ENCODE measurements at places on chromosomes 12 and 14. TPM values are rescaled to one million over a fixed set of nuclear protein-coding genes. Genes with fewer than 3 reads are reported as not detected.

DNA sequence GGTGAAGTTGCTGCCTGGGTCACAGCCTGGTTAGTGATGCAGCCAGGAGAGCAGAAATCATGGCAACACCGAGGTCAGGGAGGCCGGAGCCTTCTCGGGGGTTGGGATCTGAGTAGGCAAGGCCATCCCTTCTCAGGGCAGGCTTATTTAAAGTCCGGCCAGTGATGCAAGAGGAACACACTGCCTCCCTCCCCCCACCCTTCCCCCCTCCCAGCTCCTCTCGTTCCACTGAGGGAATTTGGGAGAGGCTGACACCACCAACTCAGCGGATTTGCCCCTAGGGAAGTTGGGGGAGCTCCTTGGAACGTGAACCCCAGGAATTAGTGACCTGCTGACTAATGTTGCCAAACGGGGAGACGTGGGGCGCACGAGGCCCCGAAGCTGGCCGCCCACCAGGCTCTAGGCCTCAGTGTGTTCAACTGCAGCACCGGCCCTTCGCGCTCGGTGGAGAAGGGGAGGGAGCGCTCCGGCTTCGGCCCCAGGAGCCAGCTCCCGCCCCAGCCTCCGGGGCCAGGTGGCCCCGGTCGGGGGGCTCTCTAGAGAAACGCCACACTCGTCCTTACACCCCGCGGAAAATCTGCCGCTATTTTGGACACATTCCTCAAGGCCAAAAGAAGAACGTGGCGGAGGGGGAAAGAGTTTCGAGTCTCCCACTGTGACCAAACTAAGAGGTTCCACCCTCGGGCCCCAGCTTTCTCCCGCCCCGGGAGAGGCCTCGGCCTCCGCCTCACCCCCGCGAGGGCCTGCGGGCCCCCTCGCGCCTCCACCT, 1.6 kb downstream of the CTDSP2 start:
- DNase-seq, result peak; percentile 57

DNA sequence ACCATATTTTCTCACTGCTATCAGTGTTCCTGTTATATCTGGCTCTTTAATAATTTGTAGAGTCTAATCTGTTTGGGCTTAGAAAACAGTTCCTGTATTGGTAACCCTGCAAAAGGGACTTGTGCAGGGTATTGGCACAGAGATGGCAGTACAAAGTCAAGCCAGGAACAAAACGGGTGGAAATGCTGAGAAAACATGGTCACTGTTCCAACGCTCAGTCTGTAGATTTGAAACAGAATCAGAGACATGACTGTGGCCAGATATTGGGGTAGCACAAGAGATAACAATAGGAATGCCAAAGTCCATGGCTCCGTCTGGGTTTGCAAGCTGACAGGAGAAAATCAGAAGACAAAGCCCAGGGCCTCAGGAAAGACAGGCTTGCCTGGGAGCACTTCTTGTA, 290.7 kb upstream of the PDE3A start:
- DNase-seq, result no peak

DNA sequence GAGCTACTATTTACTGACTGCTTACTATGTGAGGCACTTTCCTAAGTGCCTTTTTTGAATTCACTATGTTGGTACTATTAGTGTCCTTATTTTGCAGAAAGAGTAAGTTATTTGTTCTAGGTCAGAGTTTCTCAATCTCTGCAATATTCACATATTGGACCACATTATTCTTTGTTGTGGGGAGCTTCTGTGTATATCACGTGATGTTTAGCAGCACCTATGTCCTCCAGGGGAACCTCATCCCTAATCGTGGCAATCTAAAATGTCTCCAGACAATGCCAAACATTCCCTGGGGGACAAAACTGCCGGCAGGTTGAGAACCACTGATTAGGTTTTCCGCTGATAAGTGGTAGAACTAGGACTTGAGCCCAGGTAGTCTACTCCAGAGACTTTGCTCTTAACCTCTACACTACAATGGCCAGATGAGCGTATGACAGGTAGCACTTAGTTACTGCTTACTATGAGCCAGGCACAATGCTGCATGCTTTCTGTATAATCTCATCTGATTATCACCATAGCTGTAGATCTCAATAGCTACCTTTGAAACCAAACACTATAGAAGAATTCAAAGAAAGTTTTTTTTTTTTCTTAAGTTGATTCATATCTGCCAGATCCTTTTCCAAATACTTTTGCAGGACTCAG, 38.9 kb downstream of the NELL2 start:
- no peak for DNase-seq

GRCh38 chr14:37546621-37547447, 48.2 kb downstream of the FOXA1 start:
- no peak for DNase-seq

DNA sequence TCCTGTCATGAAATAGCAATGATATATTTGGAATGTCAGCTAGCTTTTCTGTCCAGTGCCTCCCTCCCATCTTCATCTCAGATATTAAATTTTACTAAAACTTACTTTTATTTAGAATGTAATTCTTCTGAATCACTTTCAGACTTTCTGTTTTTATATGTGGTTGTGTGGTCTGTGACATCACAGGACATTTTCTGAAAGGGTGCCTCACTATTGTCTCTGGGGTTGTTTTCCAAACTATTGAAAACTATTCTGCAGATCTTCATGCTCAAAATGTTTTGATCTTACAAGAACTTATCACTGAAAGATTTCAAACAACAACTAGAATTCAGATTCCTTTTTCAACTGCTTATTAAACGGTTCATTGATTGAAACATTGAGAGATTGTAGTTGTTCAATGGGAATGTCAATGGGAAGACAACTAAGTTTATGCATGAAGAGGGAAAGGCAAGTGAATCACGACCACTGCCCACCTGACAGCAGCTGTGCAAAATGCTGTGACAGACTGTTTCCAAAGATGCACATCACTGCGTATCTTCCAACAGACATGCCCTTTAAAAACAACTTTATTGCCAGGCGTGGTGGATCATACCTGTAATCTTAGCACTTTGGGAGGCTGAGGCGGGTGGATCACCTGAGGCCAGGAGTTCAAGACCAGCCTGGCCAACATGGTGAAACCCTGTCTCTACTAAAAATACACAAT, 51.3 kb downstream of the KLRG1 start:
- no peak for DNase-seq

- peak; percentile 60 for DNase-seq
Measured at GRCh38 chr12:108734200-108734906, 3.0 kb upstream of the CORO1C start.

DNA sequence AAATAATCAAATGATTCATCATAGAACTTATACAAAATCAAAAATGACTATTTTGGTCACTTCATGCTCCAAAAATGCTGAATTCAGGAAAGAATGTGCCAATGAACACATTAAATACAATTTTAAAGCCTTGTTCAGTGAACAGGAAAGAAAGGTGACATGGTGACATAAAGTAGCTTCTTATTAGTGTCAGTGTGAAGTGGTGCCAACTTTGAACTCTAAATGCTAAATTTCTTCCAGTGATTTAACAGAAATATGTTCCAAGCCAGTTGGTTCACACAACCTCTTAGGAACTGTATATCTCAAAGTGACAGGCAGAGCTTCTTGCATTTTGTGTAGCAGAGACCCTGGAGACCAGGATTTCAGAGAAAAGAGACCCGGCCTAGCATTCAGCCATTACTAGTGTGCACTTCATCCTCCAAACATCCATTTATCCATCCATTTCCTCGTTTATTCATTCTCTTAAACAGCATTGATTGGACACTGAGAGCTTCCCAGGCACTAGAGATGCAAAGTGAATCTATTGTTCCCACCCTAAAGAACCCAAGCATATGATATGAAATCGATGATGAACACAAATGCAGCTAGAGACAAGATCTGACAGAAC, 95.2 kb downstream of the FAR2 start:
- DNase-seq, result no peak

- DNase-seq, result no peak
Measured at GRCh38 chr12:125685915-125686314, 620.7 kb downstream of the AACS start.

- DNase-seq, result no peak
Measured at GRCh38 chr14:49049711-49050110, 536.5 kb downstream of the RPS29 start.

DNA sequence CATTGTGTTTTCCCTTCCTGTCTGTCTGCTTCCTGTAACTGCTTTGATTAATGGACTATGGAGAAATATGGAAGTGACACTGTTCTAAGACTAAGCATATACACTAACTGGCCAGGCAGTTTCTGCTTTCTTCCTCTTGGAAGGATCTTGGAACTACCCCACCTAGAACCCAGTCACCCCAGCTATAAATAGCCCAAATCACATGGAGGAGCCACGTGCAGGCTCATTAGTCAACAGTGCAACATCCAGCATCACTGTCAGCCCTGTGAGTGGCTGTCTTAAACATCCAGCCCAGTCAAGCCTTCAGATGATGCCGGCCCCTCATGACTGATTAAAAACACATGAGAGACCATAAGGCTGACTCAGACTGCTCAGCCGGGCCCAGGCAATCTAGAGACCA, 39.2 kb downstream of the BCAT1 start:
- DNase-seq, result no peak

- DNase-seq, result no peak
Measured at GRCh38 chr12:104181313-104181712, 34.3 kb upstream of the TXNRD1 start.

- DNase-seq, result no peak
Measured at GRCh38 chr14:32509632-32510187, 180.6 kb downstream of the AKAP6 start.

DNA sequence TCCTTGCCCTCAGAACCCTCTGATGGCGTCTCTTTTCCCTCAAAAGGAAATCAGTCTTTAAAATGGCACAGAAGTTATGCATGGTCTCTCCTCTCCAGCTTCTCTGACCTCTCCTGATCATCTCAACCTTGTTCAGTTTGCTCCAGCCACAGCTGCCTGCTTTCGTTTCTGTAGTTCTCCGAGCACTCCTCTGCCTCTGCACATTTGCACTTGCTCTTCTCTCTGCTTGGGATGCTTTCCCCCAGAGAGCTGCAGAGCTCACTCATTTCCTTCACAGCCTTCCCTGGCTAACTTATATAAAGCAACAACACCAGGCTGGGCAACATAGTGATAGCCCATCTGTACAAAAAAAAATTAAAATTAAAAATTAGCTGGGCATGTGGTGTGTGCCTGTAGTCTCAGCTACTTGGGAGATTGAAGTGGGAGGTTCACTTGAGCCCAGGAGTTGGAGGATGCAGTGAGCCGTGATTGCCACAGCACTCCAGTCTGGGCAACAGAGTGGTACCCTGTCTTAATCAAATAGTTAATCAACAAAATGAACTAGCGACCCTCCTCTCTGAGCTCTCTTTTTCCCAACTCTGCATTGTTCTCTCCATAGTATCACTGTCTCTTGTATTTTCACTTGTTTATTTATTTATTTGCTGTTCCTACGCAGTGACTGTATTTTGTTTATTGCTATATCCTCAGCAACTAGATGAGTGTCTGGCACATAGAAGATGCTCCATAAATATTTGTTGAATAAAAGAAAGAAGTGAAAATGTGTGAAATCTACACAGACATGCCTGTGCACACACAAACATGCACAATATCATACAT, 37.7 kb downstream of the PPFIBP1 start:
- no peak for DNase-seq

- DNase-seq, result no peak
Measured at GRCh38 chr14:65251213-65251612, 148.9 kb upstream of the MAX start.

DNA sequence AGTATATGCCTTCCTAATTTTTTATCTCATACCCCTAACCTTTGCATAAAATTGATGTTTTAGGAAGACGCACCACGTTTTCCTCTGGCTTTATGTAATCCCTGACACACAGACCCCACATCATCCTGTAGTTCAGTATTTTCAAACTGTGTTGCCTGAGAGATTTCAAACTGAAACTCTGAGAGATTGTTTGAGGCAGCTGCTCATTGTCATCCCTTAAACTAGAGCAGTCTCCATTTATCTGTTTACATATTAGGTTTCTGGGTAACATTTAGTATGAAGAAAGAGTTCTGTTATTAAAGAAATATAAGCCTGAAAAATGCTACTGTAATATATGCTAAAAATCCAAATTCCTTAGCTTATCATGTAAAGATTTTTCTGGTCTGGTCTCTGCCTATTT, 24.3 kb downstream of the MNAT1 start:
- DNase-seq, result no peak

DNA sequence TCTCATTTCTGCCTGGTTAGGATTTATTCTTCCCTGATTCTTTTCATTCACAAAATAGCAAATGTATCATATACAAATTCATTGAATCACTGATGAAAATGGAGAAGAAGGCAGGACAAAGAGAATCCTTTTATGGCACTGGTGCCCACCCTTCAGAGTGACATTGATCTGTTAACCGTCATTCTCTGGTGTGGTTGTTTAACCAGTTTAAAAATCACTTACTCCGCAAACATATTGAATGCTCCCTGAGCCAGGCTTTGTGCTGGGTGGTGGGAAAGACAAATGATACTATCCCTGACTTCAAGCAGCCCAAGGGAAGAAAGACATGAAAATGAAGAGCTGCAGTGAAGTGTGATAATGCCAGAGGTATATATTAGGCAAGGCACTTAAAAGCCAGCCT, 187.5 kb upstream of the SLC38A2 start:
- DNase-seq, result no peak

DNA sequence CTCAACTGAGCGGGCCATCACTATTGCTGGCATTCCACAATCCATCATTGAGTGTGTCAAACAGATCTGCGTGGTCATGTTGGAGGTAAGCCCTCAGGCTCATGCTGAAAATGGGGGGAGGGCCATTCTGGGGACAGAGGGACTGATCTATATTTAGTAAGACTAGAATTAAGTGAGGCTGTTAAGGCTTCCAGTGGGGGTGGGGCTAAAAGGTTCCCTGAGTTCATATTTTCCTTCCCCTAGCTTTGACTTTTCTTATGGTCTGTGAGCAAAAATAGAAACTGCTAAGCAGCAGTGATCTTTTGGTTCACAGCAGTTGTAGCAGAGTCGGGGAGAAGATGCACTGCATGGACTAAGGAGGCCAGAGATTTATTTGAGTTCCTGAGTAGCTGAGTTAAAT, 9.2 kb downstream of the PCBP2 start:
- DNase-seq, result no peak

GRCh38 chr14:61889914-61890351, 127.7 kb downstream of the SNAPC1 start:
- DNase-seq, result peak; percentile 56

GRCh38 chr12:93944911-93945310, 203.5 kb upstream of the PLXNC1 start:
- DNase-seq, result no peak

DNA sequence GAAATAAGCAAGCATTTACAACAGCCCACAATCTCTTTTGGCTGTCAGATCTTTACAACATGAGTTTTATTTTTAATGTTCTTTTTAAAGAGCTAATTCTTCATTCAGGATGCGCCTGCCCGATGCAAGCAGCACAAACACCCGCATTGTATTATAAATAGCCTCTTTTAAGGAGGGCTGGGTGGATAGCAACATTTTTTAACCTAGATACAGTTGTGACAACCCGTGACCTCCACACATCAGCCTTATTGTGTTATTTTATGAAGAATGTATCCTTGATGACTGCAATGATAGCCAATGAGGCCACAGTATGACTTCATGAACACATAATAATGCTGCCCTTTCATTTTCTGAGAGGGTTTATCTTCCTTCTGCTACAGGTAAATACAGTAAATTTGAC, 173.7 kb downstream of the FOXN3 start:
- DNase-seq, result no peak

Gene STYK1
- total RNA-seq, result 16.1 TPM

Gene APOLD1
- 13.5 TPM for total RNA-seq

Gene OVCH1
- total RNA-seq, result not detected

Gene SYNE3
- 81.6 TPM for total RNA-seq

Gene IFT81
- total RNA-seq, result 1.4 TPM

Gene TAS2R7
- not detected for total RNA-seq

Gene GZMH
- total RNA-seq, result 35.8 TPM

Gene MORN3
- total RNA-seq, result 0.54 TPM

Gene C12orf56
- not detected for total RNA-seq

Gene KRT85
- not detected for total RNA-seq

Gene AICDA
- total RNA-seq, result not detected

Gene TEAD4
- 0.44 TPM for total RNA-seq

Data from activated CD8-positive, alpha-beta memory T cell treated with anti-CD3 and anti-CD28 coated beads, Interleukin-2, amount 10 ng/mL, durations not matched to agents 7 days and 5 days (primary cell).